Right ventricle myocardium inferior (tissue), 1 donor: ENCODE measurements at places on chromosomes 1 and 21. TPM values are rescaled to one million over a fixed set of nuclear protein-coding genes. Genes with fewer than 3 reads are reported as not detected.

The C1orf115 gene
- total RNA-seq: 22.4 TPM

The RNU1-2 gene
- total RNA-seq: 4,572 TPM

The FCGR1A gene
- total RNA-seq: 1.4 TPM

The DEPDC1 gene
- total RNA-seq: 0.43 TPM

The CD53 gene
- total RNA-seq: 17.2 TPM

The OVAAL gene
- total RNA-seq: 2.0 TPM

The CLCA1 gene
- total RNA-seq: not detected

The NBPF26 gene
- 0.54 TPM for total RNA-seq

The CR1L gene
- not detected for total RNA-seq

The IL19 gene
- not detected for total RNA-seq

The COL6A2 gene
- 254 TPM for total RNA-seq

The LYPD8 gene
- not detected for total RNA-seq

The BMP8B gene
- 0.41 TPM for total RNA-seq

The CCDC28B gene
- total RNA-seq: 25.8 TPM

The WNT3A gene
- not detected for total RNA-seq

The CD101 gene
- total RNA-seq: 0.38 TPM

The SFN gene
- total RNA-seq: not detected

The FCER1G gene
- 38.3 TPM for total RNA-seq

The PLA2G2D gene
- not detected for total RNA-seq

The GJA8 gene
- total RNA-seq: not detected

The CLIC6 gene
- 6.8 TPM for total RNA-seq

The LAD1 gene
- 2.4 TPM for total RNA-seq

The C2CD4D gene
- total RNA-seq: not detected

The DIPK1A gene
- total RNA-seq: 6.7 TPM

The IQCC gene
- total RNA-seq: 0.81 TPM

The RHEX gene
- 0.81 TPM for total RNA-seq

The OPRD1 gene
- total RNA-seq: not detected

The REG4 gene
- not detected for total RNA-seq

The ATP5IF1 gene
- total RNA-seq: 355 TPM

The CHIA gene
- not detected for total RNA-seq

The EFCAB7 gene
- total RNA-seq: 9.0 TPM

The RIPPLY3 gene
- not detected for total RNA-seq

The SGIP1 gene
- 3.5 TPM for total RNA-seq

The ADAM30 gene
- not detected for total RNA-seq

The CD1E gene
- not detected for total RNA-seq

The EPRS1 gene
- 60.1 TPM for total RNA-seq

The AIM2 gene
- 0.51 TPM for total RNA-seq

The LPAR3 gene
- 16.6 TPM for total RNA-seq

The ANGPTL3 gene
- not detected for total RNA-seq

The FYB2 gene
- 14.0 TPM for total RNA-seq

The PTGFR gene
- total RNA-seq: 1.3 TPM

The PPM1J gene
- total RNA-seq: 5.3 TPM

The RGS8 gene
- not detected for total RNA-seq

The VPS13D gene
- total RNA-seq: 105 TPM

The SLC2A1 gene
- 46.4 TPM for total RNA-seq

The KMO gene
- total RNA-seq: 0.22 TPM

The SLAMF1 gene
- 0.24 TPM for total RNA-seq
